Skeletal muscle cell (primary cell): ENCODE measurements at places on chromosomes 1 and 21.

GRCh38 chr1:212401838-212402582 lies 12.7 kb downstream of the PACC1 start:
- DNase-seq = peak; percentile 16

GRCh38 chr21:31133243-31133830 lies 95.1 kb upstream of the KRTAP19-8 start:
- no peak for DNase-seq

DNA sequence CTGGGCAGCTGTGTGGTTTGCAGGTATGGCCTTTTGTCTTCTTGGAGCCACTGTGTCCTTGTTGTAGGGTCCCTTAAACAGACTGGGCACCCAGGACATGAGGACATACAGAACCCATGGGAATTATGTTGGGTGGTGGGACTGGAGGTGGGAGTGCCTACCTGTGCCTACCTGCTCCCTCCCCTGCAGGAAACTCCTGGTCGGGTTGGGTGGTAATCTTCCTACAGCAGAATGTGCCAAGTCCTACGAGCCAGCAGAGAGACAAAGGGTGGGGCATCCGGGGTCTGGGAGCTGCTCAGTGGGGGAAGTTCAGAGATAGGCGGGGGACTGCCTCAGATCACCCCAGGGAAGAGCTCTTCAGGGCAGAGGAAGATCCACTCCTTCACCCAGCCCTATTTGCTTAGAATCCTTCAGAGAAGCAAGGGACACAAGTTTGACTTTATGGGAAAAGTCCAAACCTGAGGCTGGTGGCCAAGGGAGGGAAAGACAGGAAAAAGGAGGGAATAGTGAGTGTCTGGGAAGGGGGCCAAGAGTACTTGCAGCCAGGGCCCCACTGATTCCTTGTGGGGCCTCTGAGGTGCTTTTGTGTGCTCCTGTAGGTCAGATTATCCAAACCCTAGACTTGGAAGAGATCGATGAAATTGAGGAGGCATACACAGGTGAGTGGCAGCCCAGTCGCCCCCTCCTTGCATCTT lies 58.3 kb downstream of the KIF21B start:
- no peak for DNase-seq

DNA sequence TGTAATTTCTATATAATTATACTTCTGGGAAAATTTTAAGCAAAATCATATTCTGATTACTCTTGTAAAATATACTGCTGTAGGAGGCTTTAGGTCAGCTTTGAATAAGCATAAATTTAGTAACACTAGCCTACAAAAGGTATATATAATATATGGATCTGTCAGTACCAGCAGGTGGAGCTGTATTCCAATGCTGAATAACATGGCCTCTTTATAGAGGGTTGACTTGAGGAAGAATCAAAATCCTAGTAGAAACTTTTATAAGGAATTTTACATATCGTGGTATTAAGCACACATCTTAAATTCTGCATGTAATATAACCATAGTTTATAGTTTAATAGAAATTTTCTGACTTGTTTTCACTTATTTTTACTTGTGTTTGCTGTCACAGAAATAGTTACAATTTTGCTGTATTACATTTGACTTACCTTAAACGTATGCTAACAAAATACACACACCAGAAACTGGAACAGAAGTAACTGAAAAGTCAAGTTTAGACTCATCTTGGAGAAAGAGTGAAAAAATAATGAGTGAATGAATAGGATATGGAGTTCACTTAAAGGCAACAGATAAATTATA lies 79.3 kb downstream of the HMCN1 start:
- DNase-seq = no peak

DNA sequence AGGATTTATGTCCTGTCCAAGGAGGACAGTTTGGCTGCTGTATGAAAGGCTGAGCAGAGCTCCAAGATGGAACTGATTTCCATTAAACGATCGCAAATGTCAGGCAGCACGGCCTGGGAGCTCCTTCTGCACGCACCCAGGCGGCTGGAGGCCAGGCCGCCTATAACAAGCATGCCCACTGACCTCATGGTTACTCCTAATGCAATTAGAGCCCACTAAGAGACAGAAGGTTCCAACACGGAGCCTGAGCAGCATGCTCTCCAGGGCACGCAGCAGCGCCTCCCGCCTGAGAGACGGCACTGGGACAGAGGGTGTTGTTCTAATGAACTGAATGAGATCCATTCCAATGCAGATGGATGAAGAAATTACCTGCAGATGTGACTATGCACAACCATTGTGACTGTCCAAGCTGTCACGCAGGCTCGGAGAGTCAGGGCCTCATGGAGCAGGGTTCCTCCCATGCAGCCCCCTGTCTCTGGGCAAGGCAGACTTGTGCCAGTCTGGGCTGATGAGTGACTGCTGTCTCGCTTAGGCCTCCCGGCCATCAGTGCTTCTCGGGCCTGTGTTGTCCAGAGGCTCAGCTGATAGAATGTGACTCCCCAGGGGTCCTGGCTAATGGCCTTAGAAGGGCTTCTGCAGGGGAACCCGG lies 25.2 kb upstream of the CDCA8 start:
- DNase-seq = no peak

- no peak for DNase-seq
These were observed 121.4 kb downstream of the PLXNA2 start for GRCh38 chr1:208122612-208123358.

- DNase-seq = no peak
These were observed 65.8 kb upstream of the PRKACB start for GRCh38 chr1:84078108-84078841.

DNA sequence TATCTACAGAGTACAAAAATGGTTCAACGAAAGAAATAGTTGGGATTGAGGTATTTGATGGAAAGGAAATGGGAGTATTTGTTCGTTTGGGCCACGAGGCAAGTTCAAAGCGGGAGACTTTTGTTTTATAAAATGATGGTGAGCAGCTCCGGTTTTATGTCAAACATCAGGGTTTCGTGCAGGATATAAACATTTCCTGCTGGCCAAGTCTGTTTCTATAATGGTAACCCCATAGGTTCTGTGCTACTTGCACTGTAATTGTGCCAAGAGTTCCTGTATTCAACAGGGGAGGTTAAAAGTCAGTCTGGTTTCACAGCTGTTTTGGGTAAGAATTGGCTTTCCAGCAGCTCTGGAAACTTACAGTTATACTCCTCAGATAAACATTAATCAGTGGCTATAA lies 290.3 kb upstream of the NRIP1 start:
- DNase-seq = no peak

DNA sequence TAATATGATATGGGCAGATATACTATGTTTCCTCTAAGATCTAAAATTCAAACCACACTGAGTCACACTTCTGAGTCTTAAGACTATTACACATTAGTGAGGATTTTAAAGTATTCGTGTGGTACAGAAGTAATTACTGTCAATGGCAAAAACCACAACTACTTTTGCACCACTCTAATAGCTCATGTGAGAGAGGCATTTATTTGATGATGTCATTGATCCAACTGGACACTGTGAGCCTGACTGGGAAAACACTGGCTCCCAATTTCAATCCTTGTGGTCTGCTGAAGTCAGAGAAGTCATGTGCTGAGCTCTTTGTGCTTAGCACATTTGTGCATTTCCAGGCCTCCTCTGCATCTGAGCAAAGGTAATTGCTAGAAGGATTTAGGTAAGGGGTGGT lies 377.8 kb downstream of the USH2A start:
- DNase-seq = peak; percentile 94
